CD4-positive, alpha-beta T cell treated with Interleukin-1 beta for 1 hour (primary cell): ENCODE measurements at places on chromosomes 2 and 18.
A peak's percentile ranks its signal among the peaks of the same experiment; 100 is the strongest.

GRCh38 chr18:31102941-31103340, 720 bp upstream of the DSC2 start:
- no peak for DNase-seq

GRCh38 chr2:88187927-88188326, 17.8 kb downstream of the THNSL2 start:
- DNase-seq = no peak

GRCh38 chr2:217806482-217806765, 196.4 kb downstream of the TNS1 start:
- DNase-seq = no peak

- DNase-seq = no peak
These were observed 137.4 kb upstream of the CDCA7 start for GRCh38 chr2:173217116-173217840.

GRCh38 chr2:169221745-169222369, 140.5 kb downstream of the LRP2 start:
- no peak for DNase-seq

GRCh38 chr2:126971481-126972278, 73.0 kb downstream of the TEX51 start:
- DNase-seq = peak; percentile 55

GRCh38 chr2:168639441-168639898, 163.0 kb upstream of the NOSTRIN start:
- no peak for DNase-seq

GRCh38 chr2:85807756-85808155, 54.0 kb downstream of the ATOH8 start:
- no peak for DNase-seq

DNA sequence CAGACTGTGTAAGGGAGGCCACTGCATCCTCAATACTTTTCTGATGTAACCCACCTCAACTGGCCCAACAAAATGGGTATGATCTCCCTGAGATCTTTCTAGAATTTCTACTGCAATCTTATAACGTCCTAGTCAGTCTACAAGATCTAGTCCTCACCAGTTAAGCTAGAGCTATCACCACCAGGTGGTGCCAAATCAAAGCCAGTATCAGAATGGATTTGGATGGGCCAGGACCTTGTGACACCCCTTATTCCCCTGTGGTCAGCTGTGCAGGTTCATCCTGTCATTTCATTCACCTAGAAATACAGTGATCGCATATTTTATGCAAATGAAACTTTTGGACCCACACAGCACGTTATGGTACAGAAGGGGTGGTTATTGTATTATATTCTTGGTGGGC, 90.3 kb downstream of the OLA1 start:
- DNase-seq = peak; percentile 9

DNA sequence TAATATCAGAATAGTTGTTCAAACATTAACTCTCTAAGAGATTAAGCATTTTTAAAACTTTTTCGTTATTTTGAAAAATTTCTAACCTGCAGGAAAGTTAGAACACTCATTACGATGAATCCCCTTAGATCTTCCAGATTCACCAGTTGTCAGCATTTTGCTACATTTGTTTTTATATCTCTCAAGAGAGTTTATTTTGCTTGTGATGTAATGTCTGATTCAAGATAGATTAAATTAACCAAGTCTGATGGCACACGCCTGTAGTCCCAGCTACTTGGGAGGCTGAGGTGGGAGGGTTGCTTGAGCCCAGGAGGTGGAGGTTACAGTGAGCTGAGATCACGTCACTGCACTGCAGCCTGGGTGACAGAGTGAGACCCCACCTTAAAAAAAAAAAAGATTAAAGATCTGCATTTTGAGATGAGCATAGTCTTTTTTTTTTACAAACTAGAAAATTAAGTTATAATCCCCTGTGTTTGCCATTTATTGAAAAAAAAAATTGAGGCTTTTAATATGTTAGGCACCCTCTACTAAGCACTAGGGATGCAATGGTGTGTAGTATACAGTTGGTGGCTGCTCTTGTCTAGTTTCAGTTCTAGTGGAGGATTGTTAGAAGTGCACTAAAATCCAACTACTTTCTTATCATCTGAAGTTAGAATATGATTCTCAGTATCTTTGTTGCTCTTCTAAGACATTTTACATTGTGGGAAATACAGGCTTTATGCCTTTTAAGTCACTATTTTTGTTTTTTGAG, 20.9 kb downstream of the RAB10 start:
- no peak for DNase-seq

GRCh38 chr2:82511894-82512293, 1947.2 kb downstream of the SUCLG1 start:
- DNase-seq = no peak

GRCh38 chr2:239264492-239264837, 136.4 kb downstream of the HDAC4 start:
- DNase-seq = no peak

DNA sequence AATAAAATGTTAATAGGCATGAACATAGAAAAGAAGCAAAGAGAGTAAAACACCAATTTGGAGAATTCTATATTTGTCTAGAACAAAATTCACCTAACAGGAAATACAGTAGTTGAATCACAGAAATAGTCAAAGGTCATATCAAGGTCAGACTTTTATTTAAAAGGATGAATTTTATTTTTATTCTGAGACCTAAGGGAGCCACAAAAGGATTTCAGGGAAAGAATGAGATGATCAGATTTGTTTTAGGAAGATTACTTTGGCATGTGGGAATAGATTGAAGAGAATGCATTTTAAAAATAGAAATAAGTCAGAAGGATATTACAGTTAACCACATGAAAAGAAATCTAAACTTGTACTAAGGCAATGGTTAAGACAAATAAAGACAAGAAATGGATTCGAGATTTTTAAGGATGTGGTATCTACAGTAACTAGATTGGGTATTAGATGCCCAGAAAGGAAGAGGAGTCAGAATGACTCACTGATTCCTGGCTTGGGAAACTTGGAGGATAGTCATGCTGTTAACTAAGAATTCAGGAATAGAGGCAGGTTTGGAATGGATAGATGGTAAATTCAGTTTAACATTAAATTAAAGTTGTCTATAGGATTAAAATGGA, 56.0 kb downstream of the METTL4 start:
- DNase-seq = no peak

DNA sequence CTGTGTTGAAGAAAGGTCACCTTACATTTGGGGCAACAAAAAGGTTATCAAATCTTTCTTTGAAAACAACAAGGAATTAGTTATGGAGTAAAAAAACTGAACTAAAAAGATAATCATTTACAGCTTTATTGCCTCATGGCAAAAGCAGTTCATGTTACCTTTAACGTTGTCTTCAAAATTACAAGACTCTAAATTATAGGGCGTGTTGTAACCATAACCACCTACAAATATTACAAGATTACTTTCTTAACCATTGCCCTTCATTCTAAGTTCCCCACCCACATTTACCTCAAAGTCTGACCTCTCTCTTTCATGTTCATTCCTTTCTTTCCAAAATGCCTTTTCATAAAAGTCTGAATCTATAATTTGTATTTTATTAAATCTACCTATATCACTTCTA, 74.6 kb upstream of the LRATD1 start:
- no peak for DNase-seq

DNA sequence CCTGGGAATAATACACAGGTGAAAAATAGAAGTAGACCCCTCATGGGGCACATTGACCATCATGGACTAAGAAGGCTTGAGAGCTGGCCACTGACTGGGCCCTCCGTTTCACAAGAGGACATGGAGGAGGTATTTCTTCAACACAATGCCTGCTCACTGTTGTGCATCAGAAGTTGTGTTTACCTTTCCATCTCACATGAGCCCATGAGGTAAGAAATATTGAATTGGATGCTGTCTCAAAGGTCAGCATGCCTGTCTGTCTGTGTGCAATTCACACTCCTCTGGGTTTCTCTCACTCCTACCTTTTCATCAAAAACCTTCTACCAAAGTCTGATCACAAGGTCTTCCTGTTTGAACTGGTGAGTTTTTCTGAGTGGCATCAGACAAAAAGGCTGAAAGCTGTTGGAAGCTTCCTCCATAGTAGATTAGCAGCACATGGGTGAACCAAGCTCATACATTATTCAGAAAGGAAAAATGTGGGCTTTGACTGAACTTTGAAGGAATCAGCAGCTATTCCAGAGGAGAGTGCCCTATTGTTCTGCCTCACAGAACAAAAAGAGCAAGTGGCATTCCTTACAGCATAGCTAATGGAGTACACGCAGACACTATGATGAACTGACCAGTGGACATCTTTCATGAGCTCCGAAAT, 143.2 kb upstream of the RND3 start:
- no peak for DNase-seq
